IMR-90 (cell line): ENCODE measurements at places on chromosomes 7 and 10. TPM values are rescaled to one million over a fixed set of nuclear protein-coding genes. Genes with fewer than 3 reads are reported as not detected.
A peak's percentile ranks its signal among the peaks of the same experiment; 100 is the strongest.

DNA sequence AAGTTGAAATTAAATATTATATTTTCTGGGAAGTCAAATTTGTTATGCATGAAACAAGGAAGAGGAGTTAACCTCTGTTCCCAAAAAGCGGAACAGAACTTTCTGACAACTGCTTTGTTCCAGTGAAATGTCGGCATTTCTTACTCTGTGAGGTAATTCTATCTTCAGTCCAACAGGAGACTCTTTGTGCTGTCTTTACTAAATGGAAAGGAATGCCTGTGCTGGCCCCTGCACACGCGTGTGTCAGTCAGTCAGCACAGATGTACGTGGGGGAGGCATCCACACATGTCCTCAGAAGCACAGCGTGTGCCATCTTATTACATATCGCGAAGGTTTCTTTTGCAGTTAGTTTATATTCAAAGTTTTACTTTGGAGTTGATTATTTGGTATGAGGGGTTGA is 37.5 kb downstream of the NET1 start:
- H3K27ac ChIP-seq: peak overlapping the region; percentile 44
- H3K36me3 ChIP-seq: peaks cover 14% of the 10 kb centered on the region
- H3K4me1 ChIP-seq: peaks cover 5% of the 10 kb centered on the region; the same call in 1 of the 2 replicates

DNA sequence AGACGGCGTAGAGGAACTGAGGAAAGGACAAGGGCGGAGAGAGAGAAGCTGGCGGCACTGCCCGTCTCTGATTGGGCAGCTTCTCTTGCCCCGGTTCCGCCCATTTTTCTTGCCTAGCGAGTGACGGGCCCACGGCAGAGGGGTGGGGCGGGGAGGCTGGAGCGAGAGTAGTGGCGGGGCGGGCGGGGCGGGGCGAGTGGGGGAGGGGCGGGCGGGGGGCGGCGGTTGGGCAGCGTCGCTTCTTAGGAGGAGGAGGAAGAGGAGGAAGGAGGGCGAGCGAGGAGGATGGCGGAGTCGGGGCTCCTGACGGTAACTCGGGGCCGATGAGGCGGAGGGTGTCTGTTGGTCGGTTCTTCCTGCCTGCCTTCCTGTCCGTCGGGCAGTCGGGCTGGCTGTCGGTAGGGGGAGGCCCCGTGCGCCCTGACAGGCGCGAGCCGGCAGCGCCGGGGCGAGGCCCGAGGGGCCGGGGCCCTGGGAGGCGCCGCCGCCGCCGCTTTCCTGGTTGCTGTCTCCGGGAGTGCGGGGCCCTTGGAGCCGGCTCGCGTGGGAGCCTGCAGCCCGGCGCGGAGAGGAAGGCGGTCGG is at the start of gene SHOC2:
Gene SHOC2, plus strand, starts transcription at position 256 of the 583 bp plus-strand sequence. CDS start 44,755 bp downstream, outside the sequence.
- H3K36me3 ChIP-seq: no peaks in the 10 kb centered on the region
- peak within 1 kb of the TSS; percentile 93 for H3K27ac ChIP-seq
- peak within 1 kb of the TSS; percentile 76 for H3K4me3 ChIP-seq
- peaks cover 6% of the 10 kb centered on the region; the same call in 1 of the 2 replicates for H3K4me1 ChIP-seq
- H3K27me3 ChIP-seq: no peaks in the 10 kb centered on the region

GNGT1 gene
- total RNA-seq: not detected in 2 replicates

CLEC5A gene
- total RNA-seq: not detected in 2 replicates

CLRN3 gene
- total RNA-seq: not detected in 2 replicates
